Activated T-cell treated with anti-CD3 and anti-CD28 coated beads for 48 hours (primary cell): ENCODE measurements at places on chromosomes 16 and 17.

DNA sequence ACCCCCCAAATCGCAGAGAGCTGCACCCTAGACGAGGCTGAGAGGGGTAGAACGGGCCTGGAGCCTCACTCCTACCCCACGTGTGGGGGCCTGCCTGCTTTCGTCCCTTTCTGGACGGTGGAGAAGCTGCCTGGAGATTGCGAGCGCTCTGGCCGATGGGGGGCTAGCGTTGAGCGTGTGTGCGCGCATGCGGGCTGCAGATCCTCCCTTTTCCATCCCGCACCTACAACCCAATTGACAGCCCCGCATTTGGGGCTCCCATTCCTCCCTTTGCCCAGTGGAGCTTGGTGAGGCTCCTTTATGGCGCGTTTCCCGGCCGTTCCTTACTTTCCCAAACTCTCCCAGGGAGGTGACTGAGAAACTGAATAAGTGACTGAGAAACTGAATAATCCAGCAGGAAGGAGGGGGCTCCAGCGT, 907 bp upstream of the ESRP2 start:
- no peak for DNase-seq

DNA sequence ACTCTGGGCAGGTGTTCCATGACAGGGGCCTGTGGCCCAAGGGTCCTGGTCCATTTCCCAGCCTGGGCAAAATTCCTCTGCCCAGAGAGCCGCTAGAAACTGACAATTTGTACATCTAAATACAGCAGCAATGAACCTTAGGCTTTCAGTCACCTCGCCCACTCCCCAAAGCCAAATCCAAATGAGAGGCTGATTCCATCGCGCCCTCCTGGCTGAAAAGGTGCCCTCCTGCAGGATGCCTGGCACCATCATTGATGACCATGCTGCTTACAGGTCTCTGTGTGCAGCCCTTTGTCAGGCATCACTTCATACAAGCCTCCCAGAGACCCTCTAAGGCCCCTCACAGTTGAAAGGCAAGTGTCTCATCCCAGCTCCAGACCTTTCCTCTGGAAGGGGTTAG, 114.7 kb downstream of the C16orf78 start:
- DNase-seq, result no peak

DNA sequence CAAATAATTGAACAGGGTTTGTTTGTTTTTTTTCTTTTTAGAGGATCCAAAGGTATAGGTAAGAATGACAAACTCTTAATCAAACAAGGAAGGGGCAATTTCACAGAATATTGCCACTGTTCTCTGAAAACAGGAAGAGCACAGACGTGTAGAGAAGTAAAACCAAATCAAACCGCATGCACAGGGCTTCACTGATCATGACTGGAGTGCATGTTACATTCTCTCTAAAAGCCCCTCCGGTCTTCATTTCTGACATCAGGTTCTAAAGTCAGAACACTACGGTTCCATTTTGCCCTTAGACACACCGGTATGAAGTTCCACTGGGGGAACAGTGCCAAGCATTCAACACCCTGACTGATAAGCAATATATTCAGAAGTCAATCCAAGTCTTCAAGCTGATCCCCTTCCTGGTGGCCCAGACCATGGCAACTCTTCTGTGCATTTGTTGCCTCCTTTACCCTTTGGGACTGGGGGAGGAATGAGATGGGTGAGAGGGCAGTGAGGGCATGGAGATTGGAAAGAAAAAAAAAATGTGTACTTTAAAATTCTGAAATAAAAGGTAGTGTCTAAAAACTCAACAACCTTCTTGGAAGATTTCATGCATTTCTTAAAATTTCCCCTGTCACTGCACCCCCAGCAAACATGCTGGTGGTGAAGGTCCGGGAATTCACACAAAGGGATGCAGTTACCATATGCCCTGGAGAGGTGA, 1.4 kb downstream of the MMD start:
- no peak for DNase-seq

DNA sequence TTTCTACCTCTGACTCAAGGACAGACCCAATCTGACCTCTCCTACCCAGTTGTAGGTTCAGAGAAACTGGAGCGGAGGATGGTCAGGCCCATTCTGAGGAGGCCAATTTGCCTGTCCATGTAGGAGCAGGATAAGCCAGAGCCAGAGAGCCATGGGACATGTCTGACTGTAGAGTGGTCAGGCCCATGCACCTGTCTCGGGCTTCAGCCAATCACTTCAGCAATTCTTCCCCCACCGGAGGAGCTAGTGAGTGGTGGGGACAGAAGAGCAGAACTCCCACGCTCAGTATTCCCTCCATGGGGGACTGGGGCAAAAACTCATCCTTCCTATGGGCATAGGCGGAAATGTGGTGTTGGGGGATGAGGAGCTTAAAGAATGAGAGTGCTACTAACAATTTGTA, 14.3 kb downstream of the DCAF7 start:
- DNase-seq, result no peak

DNA sequence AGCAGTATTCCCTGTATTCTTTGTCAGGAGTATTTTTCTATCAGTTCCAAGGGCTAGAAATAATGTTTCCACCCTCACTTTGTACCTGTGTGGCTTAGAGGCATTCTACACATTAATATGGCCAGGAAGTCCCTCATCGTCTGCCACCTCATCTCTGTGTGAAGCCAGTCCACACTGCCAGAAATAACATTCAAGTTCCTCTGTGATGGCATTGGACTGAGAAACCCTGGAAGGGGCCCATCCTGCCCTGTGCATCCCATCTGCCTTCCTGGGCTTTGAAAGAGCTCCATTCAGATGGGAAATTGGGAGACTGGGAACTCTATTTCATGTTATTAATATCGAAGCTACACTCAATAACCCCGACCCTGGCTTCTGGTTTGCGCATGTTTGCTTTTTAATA, 497.2 kb upstream of the CDH5 start:
- DNase-seq, result no peak

- no peak for DNase-seq
These were observed 328.0 kb upstream of the XYLT1 start for GRCh38 chr16:17798716-17799115.

DNA sequence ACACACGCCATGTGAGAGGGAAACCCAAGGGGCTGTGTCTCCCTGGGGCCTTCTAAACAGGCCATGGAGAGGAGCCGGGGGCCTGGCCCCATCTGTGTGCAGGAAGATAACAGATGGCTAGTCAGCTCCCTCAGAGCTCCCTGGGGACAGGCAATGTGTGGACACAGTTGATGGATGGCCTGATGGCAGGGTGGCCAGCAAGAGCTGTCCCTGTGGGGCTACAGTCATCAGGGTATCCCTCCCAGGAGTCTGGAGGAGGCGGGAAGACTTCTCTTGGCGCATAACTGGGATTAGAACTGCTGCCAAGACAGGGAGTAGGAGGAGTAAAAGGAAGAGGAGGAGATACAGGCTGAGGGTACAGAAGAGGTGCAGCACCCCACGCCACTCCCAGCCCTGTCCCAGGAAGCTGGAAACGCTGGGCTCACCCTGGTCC, 17.3 kb downstream of the MYO18A start:
- no peak for DNase-seq

DNA sequence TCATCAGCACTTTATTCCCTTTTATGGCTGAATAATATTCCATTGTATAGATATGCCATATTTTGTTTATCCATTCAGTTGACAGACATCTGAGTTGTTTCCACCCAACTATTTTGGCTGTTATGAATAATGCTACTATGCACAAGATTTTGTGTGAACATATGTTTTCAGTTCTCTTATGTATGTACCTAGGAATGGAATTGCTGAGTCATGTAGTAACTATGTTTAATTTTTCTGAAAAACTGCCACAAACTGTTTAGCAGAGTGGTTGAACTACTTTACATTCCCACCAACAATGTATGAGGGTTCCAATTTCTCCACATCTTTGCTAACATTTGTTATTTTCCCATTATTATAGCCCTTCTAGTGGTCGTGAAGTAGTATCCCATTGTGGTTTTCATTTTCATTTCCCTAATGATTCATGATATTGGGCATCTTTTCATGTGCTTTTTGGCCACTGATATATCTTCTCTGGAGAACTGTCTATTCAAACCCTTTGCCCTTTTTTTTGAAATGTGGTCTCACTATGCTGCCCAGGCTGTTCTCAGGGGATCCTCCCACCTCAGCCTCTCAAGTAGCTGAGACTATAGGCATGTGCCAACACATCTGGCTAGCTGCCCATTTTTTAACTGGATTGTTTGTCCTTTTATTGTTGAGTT, 26.3 kb downstream of the SMURF2 start:
- DNase-seq, result no peak

GRCh38 chr16:72845322-72846020, 202.5 kb downstream of the ZFHX3 start:
- DNase-seq, result no peak

DNA sequence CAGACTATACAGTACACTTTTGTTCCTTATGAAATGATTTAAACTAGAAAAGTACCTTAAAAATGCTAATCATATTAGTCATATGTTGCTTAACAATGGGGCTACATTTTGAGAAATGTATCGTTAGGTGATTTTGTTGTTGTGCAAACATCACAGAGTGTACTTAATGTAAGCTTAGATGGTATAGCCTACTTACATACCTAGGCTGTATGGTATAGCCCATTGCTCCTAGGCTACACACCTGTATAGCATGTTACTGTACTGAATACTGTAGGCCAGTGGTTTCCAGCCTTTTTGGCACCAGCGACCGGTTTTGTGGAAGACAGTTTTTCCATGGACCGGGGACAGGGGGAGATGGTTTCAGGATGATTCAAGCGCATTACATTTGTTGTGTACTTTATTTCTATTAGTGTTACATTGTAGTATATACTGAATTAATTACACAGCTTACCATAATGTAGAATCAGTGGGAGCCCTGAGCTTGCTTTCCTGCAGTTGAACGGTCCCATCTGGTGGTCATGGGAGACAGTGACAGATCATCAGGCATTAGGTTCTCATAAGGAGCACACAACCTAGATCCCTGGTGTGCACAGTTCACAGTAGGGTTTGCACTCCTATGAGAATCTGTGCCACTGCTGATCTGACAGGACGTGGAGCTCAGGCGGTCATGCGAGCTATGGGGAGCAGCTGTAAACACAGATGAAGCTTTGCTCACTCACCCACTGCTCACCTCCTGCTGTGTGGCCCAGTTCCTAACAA, 35.0 kb upstream of the MRC2 start:
- no peak for DNase-seq

DNA sequence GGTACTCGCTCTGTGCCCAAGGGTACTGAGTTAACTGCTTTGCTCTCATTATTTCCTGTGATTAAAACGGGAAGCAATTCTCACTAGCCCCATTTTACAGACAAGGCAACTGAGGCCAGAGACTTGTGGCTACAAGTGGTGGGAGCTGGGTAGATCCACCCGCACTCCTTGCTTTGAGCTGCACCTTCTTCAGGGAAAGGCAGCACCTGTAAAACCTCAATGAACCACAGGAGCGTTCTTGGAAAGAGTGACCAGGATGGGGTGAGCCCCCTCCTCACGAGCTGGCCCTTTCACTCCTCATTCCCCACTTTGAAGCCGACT, 80.0 kb downstream of the TIMM22 start:
- no peak for DNase-seq

DNA sequence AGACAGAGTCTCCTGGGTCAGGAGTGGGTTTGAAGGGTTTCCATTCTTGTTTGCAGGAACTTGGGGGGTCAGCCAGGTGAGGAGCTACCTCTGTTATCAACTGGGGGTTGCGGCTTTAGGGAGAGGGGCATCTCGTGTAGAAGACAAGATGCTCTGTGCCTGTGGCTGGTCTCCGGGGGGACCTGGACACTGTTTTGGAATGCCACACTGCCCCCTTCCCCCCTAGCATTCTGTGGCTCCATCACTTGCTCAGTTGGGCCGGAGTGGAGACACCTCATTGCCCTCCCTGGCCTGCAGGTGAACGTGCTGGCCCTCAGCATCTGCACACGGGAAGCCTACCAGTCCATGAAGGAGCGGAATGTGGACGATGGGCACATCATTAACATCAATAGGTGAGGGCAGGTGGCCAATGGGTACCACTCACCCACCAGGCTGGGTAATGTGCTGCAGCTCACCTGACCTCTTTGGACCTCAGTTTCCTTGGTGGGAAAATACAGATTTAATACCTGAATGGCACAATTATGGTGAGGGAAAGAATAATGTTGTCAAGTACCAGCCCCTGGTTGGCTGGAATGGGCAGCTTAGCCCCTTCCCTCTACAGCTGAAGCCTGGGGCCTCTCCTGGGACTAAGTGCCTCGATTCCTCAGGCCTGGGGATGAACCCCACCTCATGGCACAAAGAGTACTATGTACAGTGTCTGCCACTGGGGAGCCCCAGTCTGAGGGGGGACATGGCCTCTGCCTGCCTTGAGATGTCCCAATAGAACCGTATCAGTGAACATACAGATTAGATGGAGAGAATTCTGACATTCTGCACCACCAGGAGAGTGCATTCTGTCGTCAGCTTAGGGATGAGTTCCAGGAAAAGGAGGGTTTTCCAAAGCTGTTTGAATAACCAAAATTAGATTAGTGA, 3.3 kb upstream of the MRM1 start:
- DNase-seq, result no peak

DNA sequence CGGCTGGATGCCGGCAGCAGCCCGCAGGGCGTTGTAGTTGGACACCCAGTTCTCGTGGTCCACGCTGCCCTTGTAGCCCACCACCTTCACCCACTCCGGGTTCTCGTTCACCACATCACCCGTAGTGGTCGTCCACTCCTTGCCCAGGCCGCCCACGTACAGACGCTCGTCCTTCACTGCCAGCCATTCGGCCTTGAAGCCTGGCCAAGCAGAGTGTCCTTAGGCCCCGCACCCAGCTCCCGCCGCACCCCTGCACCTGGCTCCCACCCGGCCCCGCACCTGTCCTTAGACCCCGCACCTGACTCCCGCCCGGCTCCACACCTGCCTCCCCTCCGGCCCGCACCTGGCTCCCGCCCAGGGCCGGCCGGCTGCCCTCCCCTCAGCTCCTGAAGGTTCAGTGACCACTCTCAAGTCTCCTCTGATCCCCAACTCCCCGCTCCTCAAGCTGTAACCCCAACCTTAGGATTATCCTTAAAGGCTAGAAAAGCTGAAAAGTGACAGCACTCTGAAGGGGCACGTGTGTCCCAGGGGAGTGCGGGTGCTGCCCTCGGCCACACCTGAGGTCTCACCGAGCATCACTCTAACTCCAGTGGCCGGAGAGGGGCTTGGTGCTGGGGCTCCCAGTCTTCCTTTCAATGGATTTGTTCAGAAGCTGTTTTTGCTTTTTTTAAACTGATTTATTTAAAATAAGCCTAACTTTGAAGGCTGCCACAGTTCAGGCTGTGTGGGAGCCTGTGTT, 14.4 kb downstream of the CANT1 start:
- no peak for DNase-seq

DNA sequence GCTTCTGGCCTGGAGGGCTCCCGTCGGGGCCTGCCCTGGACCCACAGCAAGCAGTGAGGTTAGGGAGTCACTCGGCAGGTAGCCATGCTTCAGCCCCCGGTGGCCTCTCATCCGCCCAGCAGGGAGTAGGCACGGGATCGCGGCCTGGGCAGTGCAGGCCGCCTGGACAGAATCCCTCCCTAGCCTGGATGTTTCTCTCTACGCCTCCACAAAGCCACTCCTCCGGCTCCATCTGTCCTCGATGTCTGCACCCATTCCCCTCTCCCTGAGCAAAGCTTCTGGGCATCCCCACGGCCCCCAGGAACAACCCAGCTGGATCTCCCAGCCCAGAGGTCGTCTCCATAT, 145.2 kb downstream of the RBFOX3 start:
- DNase-seq, result no peak

- no peak for DNase-seq
These were observed 151.2 kb upstream of the AXIN2 start for GRCh38 chr17:65712383-65713267.

GRCh38 chr17:31595076-31595475, 203.6 kb downstream of the RAB11FIP4 start:
- DNase-seq, result no peak

- no peak for DNase-seq
These were observed 106.2 kb downstream of the KCNJ12 start for GRCh38 chr17:21482189-21482865.
